ENCODE measurements at places on chromosomes 2 and 18.

DNA sequence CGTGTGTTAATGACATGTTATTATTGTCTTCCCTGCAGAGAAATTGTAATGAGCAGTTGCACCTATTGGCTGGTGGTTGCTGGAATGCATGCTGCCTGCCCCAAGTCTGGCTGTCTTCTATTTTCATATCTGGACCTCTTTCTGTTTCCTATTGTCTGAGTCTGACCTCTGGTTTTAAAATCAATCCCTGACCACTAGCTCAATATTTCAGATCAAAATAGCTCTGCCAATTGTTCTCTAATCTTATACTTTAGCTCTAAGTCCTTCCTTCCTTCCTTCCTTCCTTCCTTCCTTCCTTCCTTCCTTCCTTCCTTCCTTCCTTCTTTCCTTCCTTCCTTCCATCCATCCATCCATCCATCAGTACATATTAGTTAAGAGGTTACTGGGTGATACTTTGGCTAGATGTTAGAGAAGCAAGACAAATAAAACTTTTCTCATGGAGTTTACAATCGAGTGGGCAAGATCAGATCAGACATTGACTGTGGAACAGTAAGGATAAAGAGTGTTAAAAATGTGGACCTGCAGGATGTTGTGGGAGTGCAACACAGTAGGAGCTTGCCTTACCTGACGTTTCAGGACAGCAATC, 417.1 kb downstream of the SOCS6 start:
- DNase-seq, result peak; percentile 14

- DNase-seq, result no peak
Observed at GRCh38 chr2:144770616-144771230, 250.8 kb upstream of the ZEB2 start.

- DNase-seq, result no peak
Observed at GRCh38 chr2:38259311-38259710, 117.8 kb downstream of the ATL2 start.

DNA sequence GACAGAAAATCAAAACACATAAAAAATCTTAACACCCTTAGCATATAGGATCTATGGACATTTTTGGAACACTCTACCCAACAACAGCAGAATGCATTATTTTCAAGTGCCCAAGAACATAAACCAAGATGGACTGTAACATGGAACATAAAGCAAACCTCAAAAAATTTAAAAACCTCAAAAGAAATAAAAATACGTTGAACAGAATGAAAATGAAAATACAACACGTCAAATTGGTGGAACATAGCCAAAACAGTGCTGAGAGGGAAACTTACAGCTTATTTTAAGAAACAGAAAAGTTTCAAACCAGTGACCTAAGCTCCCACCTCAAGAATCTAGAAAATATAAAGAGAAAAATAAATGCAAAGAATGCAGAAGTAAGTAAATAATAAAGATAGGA, 58.3 kb upstream of the BCL2L11 start:
- DNase-seq, result no peak

DNA sequence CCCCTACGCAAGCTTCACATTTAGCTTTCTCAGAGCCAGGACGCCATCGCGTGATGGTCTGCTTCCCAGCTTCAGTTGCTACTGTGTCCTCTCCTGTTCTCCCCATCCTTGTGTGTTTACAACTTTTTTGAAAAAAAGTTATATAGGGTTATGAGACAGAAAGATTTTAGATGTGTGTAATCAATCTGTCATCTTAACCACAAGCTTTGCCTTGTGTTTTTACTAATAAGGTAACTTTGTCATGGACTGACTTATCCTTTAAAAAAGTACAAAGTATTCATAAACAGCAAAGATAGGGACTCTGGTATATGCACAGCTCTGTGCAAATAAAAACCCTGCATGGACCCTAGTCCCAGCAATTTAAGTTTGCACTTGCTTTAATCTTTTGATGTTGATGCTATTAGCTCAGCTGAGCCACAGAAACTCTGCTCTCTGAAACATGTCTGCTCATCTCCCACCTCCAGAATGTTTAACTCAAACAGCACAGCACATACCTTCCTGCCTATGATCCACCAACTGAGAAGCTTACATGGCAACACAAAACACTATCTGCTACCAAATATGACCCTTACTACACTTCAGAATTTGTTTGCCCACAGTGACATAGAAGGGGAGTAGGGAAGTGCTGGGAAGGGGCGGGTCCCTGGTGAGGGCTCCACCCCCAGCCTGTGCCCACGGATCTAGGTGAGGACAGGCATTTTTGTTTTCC, 42.7 kb downstream of the SAP130 start:
- DNase-seq, result no peak

GRCh38 chr18:78717051-78717765, 262.4 kb upstream of the SALL3 start:
- no peak for DNase-seq

DNA sequence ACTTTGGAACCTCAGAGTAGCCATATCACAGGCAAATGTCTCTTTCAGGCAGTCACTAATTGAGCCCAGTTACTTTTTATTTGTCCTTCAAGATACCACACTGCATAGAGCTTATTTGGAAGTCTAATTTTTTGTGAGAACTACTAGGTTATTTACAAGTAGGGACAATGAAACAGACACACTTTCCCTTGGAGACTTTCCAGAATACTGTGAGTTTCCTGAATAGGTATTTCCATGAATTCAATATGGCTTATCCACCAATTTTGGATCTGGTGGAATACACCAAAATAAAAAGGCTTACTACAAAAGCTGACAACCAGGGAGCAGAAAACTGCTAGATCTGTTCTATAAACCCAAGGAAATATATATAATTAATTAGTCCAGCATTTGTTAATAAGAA, 83.3 kb downstream of the NRXN1 start:
- no peak for DNase-seq

GRCh38 chr2:72921088-72921851, 4.0 kb downstream of the EMX1 start:
- no peak for DNase-seq

GRCh38 chr2:71675296-71675695, 221.9 kb downstream of the DYSF start:
- DNase-seq, result peak; percentile 37

GRCh38 chr18:63143330-63143771, 176.2 kb downstream of the BCL2 start:
- no peak for DNase-seq

- no peak for DNase-seq
Observed at GRCh38 chr2:187655001-187655400, 100.8 kb upstream of the TFPI start.

- DNase-seq, result no peak
Observed at GRCh38 chr2:171771463-171771862, 84.2 kb downstream of the DYNC1I2 start.

DNA sequence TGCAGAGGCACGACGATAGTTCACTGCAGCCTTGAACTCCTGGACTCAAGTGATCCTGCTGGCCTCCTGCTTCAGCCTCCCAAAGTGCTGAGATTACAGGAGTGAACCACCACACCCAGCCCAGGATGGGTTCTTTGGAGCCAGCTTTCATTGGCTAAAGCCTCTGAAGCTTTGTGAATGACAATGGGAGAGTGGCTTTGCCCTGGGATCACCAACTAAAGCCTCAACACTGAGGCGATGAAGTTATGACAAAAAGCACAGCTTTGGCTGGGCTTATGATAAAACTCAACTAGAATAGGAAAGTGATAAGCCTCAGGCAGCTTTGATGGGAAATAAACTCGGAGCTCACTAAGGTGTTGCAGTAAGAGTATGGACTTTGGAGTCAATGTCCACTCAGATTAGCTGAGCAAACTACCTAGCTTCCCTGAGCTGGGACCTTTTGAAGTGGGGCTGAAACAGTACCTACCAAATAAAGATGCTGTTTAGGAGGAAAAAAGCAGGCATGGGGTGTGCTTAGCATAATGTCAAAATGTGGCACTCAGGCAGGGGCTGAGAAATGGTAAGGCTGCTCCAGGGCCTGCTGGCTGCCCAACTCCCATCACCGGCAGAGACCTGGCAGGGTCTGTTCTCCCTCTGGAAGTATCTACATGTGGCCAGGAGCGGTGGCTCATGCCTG, 4.3 kb downstream of the TMEM127 start:
- no peak for DNase-seq

GRCh38 chr18:58224425-58224750, 180.4 kb downstream of the NEDD4L start:
- DNase-seq, result no peak

DNA sequence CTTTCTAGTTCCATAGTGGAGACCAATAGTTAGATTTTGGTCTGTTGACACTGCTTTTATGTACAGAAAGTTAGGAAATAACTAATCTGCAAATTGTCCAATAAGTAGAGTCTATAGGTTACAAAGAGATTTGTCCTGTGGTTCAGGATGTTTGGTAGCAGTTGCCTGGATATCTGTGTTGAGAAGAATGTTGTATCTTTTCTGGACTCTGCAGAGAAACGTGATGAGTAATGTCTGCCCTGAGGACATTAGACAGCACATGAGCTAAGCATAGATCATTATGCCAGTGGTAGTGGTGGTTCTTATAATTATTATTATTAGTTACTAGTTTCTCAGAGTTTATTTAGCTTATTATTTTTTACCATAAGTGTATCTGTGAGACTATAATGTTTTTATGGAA, 65.8 kb downstream of the ANKRD62 start:
- DNase-seq, result no peak

DNA sequence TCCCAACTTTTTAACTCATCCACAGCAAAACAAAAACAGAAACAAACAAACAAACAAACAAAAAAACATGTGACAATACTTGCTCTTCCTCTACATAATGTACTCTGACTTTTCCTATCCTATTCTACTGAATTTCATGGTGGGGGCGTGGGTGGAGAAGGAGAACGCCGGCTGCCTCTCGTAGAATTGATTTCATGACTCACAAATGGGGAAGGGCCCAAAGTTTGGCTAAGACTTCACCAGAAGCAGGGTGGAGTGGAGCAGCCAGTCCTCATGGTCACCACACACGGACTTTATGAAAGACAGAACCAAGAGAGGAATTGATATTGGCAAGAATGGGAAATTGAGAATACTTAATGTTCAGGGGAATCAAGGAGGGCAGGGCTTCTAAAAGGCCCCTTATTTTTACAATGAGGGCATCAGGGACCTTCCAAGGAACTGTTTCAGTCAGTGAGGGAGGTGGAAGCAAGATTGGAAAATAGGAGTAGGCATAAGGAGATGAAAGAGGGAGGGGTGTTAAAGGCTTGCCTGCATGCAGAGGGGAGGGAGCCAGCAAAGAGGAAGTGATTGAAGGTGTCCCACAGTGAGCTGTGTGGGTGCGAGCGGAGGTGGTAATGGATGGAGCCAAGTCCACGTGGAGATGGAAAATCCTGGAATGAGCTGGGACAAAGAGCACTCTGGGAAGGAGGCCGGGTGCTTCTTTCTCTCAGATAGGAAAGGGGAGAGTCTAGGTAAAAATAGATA, 27.9 kb downstream of the MARCHF4 start:
- DNase-seq, result no peak
